Mucosa of gallbladder (tissue), 1 donor: ENCODE measurements at places on chromosomes 16 and 17.

- DNase-seq, result no peak
Observed at GRCh38 chr16:78211946-78212345, 112.5 kb downstream of the WWOX start.

GRCh38 chr16:66681676-66682075 lies 14.9 kb downstream of the CMTM4 start:
- no peak for DNase-seq

GRCh38 chr17:59311051-59311468 lies 20.4 kb upstream of the YPEL2 start:
- peak; percentile 58 for DNase-seq

GRCh38 chr17:58254803-58255202 lies 16.4 kb downstream of the LPO start:
- no peak for DNase-seq

DNA sequence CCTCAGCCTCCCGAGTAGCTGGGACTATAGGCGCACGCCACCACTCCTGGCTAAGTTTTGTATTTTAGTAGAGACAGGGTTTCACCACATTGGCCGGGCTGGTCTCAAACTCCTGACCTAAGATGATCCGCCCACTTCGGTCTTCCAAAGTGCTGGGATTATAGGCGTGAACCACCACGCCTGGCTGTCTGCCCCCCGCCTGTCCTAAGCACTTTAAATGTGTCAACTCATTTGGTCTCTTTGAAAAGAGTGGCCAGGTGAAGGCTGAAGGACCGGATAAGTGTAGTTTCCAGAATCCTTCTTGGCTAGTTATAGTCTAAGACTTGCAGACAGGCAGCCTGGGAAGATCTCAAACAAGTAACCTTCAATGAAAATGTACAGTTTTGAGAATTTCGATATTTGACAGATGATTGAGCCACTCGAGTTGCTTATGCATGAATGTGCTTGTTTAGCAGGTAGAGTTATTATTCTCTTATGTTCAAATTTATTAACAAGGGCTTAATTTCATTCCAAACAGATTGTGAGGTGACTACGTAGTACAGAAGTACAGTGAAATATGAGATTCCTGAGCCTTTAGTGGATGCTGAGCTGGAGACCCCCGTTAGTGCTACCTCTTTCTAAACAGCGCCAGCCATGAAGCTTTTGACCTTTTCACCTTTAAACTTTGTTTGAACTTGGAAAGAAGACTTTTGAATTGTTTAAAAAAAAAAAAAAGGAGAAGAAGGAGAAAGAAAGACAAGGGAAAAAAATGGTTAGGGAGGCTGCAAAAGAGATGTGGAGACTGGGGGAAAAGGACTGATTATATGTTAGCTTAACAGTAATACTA lies 164.4 kb upstream of the TBX2 start:
- no peak for DNase-seq
